ENCODE measurements at places on chromosomes 12 and 14. TPM values are rescaled to one million over a fixed set of nuclear protein-coding genes. Genes with fewer than 3 reads are reported as not detected.

DNA sequence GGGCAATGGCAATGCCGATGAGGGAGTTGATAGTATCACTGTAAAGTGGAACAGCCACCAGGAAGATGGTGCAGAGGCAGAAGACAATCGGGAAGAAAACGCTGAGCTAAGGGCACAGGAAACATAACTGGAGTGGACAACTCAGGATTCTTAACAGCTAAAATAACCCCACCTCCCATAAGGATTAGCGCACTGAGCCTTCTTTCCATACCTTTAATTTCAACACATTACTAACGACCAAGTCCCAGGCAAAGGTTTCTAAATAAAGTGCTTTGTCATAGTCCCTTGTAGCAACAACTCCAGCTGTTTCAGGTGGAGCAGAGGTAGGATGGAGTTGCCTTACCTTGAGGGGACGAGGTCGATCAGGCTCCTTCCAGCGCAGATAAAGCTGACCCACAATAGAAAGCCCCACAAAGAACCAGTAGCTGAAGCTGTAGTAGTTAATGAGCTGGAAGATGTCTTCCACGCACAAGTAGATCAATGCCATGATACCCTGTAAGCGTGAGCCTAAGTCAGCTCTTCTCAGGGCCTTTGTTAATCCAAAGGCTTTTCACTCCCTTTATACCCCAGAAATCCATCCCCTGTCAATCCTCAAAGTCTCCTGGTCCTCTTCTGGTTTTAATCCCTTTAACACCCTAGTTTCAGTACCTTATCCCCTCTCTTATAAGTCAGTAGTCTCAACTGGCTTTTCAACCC, 7.7 kb downstream of the OXA1L start:
- no peak for DNase-seq

- DNase-seq, result no peak
Measured at GRCh38 chr14:50719911-50720759, 52.0 kb upstream of the SAV1 start.

- no peak for DNase-seq
Measured at GRCh38 chr12:25020621-25021243, 71.8 kb upstream of the BCAT1 start.

DNA sequence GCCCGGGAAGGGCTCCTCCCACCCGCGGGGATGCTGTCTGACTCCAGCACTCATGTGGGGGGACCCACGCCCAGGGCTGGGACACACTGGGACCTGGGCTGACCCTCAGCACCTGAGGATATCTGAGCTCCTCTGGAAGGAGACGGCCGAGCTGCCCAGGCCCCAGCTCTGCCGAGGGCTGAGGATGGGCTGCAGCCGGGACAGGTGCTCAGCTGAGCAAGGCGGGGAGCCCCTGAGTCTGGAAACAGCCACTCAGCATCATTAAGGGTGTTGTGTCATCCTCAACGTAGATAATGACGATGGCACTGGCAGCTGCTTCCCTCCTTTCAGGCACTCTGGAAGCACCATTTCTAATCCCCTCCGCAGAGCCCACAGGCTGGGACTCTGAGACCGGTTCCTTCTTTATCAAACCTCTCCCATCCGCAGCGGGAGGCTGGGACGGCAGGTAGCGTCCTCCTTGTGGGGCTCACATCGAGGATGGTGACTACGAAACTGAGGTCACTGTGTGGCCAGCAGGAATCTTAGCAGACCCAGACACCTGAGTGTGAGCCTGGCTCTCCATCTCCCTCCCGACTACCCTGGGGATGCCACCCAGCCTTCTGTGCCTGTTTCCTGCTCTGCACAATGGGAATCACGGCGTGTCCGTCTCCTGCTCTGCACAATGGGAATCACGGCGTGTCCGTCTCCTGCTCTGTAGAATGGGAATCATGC, 26.7 kb upstream of the SFSWAP start:
- DNase-seq, result no peak

The MGST1 gene
- 48.4 TPM for total RNA-seq

- DNase-seq, result peak; percentile 42
Measured at GRCh38 chr14:54447231-54447692, 6.1 kb upstream of the CNIH1 start.

The SERPINA1 gene
- total RNA-seq, result 304 TPM

The GLT1D1 gene
- total RNA-seq, result not detected

The FLRT2 gene
- not detected for total RNA-seq

GRCh38 chr12:115481141-115481540, 796.4 kb downstream of the MED13L start:
- DNase-seq, result no peak

GRCh38 chr12:69243099-69244084, 4.0 kb downstream of the CPSF6 start:
- DNase-seq, result no peak

The PLXNC1 gene
- 0.05 TPM for total RNA-seq

The DLK1 gene
- not detected for total RNA-seq

- no peak for DNase-seq
Measured at GRCh38 chr14:72565917-72566316, 328.0 kb downstream of the DPF3 start.

GRCh38 chr12:104381341-104381730, 75.4 kb upstream of the CHST11 start:
- DNase-seq, result no peak

GRCh38 chr14:100304825-100305323, 1.4 kb downstream of the SLC25A29 start:
- DNase-seq, result peak; percentile 52

The SNX6 gene
- total RNA-seq, result 9.4 TPM

DNA sequence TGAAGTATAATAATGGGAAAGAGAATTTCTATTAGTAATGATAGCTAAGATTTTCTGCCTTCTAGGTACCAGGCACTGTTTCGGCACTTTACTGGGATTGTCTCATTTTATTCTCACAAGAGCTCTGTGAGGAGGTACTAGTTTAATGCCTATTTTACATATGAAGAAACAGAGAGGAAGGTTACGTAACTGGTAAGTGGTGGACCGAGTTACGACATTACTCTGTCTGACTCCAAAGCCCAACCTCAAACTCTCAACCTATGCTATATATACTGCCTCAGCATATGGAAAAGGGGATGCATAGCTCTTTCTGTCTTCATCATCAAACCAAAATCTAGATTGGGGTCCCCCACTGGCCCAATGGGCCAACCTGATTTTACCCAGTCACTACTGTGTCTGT, 133.5 kb downstream of the KTN1 start:
- no peak for DNase-seq

DNA sequence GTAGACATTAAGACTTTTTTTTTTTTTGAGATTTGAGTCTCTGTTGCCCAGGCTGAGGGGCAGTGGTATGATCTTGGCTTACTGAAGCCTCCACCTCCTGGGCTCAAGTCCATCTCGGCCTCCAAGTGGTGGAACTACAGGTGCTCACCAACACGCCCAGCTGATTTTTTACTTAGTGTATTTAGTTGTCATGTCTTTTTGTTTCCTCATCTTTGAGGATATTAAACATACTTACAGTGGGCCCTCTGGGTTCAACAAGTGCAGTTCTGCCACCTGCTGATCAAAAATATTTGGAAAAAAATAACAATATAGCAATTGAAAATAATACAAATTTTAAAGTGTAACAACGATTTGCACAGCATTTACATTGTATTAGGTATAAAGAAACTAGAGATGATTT, 4.4 kb upstream of the B4GALNT1 start:
- no peak for DNase-seq

The PDE3A gene
- total RNA-seq, result not detected

The PARPBP gene
- total RNA-seq, result 13.0 TPM

GRCh38 chr12:120646044-120646443, 5.6 kb downstream of the CABP1 start:
- no peak for DNase-seq

The JPH4 gene
- not detected for total RNA-seq

The LRTM2 gene
- total RNA-seq, result not detected

DNA sequence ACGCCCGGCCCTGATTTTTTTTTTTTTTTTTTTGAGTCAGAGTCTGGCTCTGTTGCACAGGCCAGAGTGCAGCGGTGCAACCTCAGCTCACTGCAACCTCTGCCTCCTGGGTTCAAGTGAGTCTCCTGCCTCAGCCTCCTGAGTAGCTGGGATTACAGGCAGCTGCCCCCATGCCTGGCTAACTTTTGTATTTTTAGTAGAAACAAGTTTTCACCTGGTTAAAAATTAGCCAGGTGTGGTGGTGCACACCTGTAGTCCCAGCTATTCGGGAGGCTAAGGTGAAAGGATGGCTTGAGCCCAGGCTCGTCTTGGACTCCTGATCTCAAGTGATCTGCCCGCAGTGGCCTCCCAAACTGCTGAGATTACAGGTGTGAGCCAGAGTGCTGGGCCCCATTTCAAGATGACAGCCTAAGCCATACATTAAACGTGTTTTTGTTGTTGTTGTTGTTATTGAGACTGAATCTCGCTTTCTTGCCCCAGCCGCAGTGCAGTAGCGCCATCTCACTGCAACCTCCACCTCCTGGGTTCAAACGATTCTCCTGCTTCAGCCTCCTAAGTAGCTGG, 42.7 kb upstream of the EAPP start:
- DNase-seq, result no peak

GRCh38 chr12:46830731-46831334, 5.0 kb upstream of the SLC38A4 start:
- DNase-seq, result no peak

Measured in HT-29 (cell line).